Breast epithelium (tissue), 4 donors: ENCODE measurements at places on chromosomes 2 and 18. TPM values are rescaled to one million over a fixed set of nuclear protein-coding genes. Genes with fewer than 3 reads are reported as not detected.

Gene PXDN
- 108 TPM for total RNA-seq

Gene C2orf78
- not detected for total RNA-seq

Gene MTCL1
- 7.2 TPM for total RNA-seq

Gene AMER3
- total RNA-seq: not detected

Gene ITGB6
- total RNA-seq: 0.16 TPM
